ENCODE measurements at places on chromosomes 13 and 19. TPM values are rescaled to one million over a fixed set of nuclear protein-coding genes. Genes with fewer than 3 reads are reported as not detected.

GRCh38 chr19:33212436-33213172, 13.0 kb downstream of the SLC7A10 start:
- DNase-seq, result no peak

DNA sequence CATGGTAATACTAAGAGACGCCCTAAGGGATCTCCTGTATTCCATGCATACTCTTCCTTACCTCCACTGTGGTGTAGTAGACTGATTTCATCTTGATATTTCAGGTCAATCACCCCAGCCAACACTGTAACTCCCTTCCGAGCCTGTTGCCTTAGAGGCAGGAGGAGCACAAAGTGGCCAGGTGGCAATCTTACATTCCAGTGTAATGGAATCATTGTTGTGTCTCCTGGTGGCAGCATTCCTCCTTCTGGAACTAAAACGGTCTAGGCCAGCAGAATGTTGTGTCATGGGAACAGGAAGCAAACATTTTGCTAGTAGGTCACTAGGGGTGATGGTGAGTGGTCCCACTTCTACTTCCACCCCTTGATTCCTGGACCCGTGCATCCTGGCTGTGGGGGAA, 405.7 kb upstream of the SLC10A2 start:
- DNase-seq, result no peak

- no peak for DNase-seq
Observed at GRCh38 chr19:29760752-29761502, 45.9 kb upstream of the C19orf12 start.

DNA sequence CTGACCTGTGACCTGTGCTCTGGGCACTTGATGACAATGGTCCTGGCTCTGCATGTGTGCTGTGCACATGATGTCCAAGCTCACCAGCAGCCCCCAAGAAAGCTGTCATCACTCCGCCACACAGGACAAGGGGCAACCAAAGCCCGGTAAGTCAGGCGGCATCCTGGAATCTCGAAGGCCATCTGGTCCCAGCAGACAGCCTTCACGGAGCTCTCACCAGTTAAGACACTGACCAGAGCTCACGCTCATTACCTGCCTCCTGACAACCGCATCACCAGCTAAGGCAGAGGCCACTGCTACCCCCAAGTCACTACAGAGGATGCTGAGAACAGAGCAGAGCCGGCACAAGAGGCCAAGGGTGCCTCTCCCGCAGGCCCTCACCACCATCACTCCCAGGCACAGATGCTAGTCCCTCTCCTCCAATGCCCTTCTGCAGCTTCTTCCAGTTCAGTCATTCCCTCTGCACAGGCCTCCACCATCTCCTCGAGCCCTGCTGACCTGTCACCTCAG, 10.6 kb downstream of the PPP6R1 start:
- no peak for DNase-seq

GRCh38 chr19:55538132-55538531, 1.2 kb upstream of the SBK2 start:
- no peak for DNase-seq

- DNase-seq, result no peak
Observed at GRCh38 chr19:50768277-50768676, 2.0 kb upstream of the GPR32 start.

Gene ELAVL3
- polyA plus RNA-seq, result 0.05 TPM

GRCh38 chr13:64471916-64472315, 2758.2 kb downstream of the PCDH9 start:
- DNase-seq, result peak; percentile 22

DNA sequence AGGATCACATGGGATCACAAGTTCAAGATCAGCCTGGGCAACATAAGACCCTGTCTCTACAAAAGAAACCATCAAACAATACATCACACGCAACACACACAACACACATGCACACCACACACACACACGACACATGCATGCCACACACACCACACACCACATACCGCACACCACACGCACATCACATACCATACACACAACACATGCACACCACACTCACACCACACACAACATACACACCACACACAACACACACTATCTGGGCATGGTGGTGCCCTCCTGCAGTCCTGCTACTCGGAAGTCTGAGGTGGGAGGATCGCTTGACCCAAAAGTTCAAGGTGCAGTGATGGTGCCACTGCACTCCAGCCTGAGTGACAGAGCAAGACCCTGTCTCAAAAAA, 198.3 kb downstream of the USP12 start:
- no peak for DNase-seq

- no peak for DNase-seq
Observed at GRCh38 chr13:35014606-35015213, 72.6 kb downstream of the NBEA start.

Gene ZNF790
- polyA plus RNA-seq, result 14.2 TPM

DNA sequence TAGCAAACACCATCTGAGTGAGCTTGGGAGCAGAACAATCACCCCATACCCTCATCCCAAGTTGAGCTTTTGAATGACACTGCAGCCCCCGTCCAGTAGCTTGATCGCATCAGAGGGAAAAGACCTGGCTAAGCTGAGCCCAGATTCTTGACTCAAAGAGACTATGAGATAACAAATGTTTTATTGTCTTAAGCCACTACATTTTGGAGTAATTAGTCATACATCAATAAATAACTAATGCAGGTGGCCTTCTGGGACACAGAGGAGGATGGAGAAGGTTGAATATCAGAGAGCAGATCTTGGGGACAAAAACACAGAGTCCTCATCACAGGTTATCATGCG, 24.6 kb upstream of the IGSF23 start:
- DNase-seq, result no peak

- peak; percentile 46 for DNase-seq
Observed at GRCh38 chr13:62014299-62014698, 598.6 kb upstream of the PCDH20 start.

- DNase-seq, result no peak
Observed at GRCh38 chr19:28316464-28316863, 896.5 kb downstream of the UQCRFS1 start.

DNA sequence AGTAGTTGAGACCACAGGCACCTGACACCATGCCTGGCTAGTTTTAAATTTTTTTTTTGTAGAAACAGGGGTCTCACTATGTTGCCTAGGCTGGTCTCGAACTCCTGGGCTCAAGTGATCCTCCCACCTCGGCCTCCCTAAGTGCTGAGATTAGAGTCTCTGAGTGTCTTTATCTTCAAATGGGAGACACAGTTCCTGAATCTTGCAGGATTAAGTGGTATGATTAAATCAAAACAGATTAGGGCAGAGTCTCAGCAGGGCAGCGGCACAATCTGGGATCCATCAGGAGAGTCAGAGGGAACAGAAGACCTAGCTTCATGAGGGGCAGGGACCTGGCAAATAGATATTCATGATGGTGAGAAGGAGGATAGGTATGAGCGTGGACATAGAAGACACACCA, 953 bp downstream of the RLN3 start:
- no peak for DNase-seq

Gene ARRDC5
- polyA plus RNA-seq, result not detected

Gene ZNF525
- 19.1 TPM for polyA plus RNA-seq
